NCI-H187 (cell line): ENCODE measurements at places on chromosomes 1 and 21.

DNA sequence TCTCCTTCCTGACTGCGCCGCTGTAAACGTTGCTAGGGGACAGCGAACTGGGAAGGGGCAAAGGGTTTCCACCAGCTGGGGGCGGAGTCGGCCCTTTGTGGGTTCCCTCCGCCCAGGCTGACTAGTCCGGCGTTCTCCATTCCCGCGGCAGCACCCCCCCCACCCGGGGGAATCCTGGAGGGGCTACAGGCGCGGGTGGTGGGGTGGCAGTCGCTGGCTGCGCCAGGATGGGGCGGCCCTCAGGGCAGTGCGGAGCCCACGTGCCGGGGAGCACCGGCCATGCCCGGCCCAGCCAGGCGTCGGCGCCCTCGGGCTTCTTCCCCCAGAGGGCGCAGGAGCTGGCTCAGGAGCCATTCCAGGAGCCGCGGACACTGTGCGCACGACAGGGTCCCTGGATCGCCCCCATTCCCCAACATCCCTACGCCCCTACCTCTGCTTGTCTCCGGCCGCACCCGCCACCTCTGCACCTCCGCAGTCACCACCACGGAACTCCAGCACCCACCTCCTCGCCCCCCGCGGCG is 476 bp downstream of the BATF3 start:
- no peak for DNase-seq

- no peak for DNase-seq
Measured at GRCh38 chr1:99266726-99267125, 2.4 kb downstream of the PLPPR4 start.

DNA sequence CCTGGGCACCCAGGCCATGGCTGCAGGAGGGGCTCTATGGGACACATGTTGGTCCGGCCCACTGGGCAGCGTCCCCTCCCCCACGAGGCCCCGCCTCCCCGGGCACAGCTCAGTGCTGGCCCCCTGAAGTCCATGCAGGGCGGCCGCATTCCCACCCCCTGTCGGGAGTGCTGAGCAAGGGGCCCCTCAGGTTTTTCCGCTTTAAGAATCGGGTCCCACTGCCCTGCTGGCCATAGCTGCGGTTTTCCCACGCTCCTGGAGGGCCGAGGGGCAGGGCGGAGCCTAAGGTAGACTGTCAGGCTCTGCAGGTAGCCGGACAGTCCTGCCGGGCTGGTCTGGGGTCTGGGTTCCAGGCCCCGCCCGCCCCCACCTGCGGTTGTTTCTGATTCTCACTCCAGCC is 43.5 kb upstream of the CCDC27 start:
- no peak for DNase-seq

- no peak for DNase-seq
Measured at GRCh38 chr21:42319851-42320572, 4.8 kb upstream of the TFF3 start.

DNA sequence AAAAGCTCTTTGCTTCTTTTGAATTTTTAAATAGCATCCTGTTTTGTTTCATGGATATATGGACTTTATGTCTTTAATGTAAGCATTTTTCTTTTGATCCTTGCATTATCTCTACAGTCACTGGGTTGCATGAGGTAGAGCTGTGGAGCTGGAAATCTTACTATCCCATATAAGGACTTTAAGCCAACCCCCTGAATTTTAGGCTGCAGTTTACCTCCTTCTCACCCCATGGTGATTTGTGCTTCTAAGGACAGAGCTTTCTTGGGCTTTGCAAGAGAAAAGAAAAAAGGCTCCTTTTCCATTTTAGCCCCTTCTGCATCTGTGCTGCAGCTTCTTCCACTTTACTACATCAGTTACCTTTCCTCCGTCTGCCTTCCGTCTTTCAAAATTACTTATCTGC is 373.8 kb downstream of the HHAT start:
- DNase-seq, result no peak

DNA sequence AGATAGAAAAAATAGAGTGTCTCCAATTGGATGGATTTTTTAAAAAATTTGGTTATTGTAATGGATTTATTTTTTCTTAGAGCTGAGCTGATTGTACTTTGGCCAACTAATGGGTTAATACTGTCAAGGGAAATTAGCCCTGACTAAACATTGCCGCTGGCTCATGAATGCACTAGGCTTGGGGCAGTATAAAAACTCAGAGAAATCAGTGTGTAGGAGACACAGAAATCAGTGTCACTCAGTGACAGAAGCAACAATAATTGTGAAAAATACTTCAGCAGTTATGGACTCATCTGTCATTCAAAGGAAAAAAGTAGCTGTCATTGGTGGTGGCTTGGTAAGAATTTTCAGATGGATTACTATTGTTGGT is at the start of gene KMO:
TSS of gene KMO (plus strand) at position 217 of the 370 bp plus-strand sequence. CDS start at position 284, 67 bp downstream.
- no peak for DNase-seq

- no peak for DNase-seq
Measured at GRCh38 chr1:242023805-242024204, 24.9 kb upstream of the MAP1LC3C start.

DNA sequence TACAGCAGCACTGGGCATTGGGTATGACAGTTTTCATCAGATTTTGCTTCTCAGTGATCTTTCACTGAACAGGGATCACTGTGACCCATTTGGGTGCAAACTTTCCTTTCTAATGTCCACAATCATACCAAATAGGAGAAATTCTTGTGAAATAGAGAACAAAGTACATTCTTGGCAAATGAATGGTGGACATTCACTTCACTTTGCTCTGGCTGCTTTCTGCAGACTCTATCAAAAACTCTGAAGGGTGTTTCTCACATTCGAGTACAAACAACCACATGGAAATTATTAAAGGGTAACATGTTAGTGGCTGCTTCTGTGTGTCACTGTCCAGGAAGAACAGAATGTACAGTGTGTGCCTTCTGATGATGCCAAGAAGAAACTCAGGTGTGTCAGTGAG is 61.9 kb upstream of the ADAM30 start:
- DNase-seq, result no peak
